Stimulated activated CD4-positive, alpha-beta T cell treated with anti-CD3 and anti-CD28 coated beads, Interleukin-12 subunit alpha, Interleukin-12 subunit beta, amount 100 ng/mL, for 4 hours (primary cell): ENCODE measurements at places on chromosomes 13 and 19.

GRCh38 chr13:67224148-67224846 lies 5.8 kb downstream of the PCDH9 start:
- peak; percentile 45 for DNase-seq

GRCh38 chr19:41323430-41324125 lies 13.6 kb downstream of the CCDC97 start:
- DNase-seq: no peak

DNA sequence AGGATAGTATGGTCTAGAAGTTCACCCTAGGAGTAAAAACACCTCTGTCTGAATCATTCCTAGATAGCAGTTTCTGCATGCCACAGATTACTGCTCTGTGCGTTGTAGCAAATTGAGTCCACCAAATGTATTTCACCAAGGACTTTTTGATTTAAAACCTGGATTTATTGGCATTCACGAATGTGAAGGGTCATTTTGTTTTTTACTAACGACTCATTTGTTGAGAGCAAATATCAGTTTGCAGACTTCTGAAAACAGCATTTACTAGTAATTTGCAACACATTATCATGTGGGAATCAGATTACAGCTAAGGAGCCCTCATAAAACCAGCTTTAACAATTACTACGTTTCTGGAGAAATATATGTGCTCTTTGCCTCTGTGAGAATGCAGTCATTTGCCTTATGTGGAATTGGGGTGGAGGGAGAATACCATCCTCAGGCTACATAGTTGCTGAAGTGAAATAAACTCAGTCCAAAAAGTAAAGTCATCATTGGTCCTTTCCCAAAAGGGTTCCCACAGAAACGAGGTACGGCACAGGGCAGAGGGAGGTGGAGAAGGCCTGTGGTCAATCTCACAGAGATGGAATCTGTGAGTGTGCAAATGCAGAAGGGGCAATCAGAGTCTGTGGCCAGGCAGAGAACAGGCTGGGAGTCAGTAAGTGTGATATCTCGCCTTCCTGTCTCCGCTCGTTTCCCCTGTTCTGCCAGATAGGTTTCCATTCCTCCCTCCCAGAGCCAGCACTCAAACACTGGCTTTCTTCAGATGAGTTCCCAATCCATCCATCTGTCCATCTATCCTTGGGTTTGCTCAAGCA lies 63.1 kb downstream of the DLEU7 start:
- DNase-seq: no peak

- DNase-seq: peak; percentile 17
These were observed 30.1 kb downstream of the WDFY2 start for GRCh38 chr13:51614350-51614786.

DNA sequence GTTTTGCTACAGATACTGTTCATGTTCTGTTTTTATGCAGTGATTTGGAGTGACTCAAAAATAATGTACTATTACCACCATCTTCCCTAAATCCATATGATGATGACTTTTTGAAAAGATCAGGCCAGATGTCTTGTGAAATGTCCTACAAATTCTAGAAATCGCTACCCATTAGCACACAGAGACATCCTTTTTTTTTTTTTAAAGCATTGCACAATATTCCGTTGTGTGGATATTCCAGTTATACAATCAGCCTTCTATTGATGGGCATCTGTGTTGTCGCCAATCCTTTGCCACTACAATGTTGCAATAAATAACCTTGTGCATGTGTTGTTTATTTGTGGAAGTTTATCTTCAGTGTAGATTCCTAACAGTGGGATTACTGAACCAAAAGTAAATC lies 24.5 kb downstream of the ZDHHC20 start:
- DNase-seq: no peak

GRCh38 chr13:110811771-110812120 lies 98.2 kb downstream of the ING1 start:
- DNase-seq: no peak

DNA sequence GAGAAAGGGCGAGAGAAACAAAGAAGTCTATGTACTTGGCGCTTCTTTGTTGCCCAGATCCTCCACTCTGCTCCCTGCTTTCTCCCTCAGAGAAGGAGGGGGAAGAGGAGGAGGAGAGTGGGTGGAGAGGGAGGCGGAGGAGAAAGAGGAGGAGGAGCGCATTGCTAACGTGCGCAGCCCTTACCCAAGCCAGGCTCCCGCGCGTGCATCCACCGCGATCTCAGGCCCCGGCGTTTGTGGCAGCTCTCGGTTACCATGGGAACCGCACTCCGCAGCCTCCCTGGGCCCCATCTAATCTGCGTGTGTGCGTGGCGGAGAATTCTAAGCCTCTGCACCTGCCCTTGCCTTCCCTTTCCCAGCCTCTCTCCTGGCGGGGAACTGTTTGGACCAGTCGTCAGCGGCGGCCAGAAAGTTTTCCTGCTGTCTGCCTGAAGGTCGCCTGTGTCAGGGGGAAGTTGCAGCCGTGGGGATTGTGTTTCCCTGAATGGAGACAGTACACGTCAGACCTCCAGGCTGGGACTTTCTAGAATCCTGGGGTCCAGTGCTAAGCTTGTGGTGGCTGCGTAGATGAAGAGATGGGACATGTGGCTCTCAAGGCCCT lies at the start of gene ERICH6B:
ERICH6B (minus strand) TSS at position 239 of the 601 bp plus-strand sequence. CDS start 18,734 bp downstream, outside the sequence.
- DNase-seq: no peak

DNA sequence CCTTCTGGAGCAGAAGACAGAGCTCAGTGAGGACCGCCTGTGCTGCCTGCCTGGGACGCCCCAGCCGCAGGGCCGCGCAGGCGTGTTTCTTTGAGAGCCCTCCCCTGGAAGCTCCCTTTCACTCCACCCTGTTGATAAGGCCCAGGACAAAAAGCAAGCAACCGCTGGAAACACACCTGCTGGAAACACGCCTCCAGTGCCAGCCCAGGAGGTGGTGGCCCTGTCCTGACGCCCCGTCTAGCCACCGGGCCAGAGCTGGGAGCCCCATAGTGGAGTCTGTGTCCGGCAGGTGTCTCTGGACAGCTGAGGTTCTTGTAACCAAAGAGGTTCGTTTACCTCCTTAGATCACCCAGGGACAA lies 173.8 kb downstream of the KATNAL1 start:
- no peak for DNase-seq

DNA sequence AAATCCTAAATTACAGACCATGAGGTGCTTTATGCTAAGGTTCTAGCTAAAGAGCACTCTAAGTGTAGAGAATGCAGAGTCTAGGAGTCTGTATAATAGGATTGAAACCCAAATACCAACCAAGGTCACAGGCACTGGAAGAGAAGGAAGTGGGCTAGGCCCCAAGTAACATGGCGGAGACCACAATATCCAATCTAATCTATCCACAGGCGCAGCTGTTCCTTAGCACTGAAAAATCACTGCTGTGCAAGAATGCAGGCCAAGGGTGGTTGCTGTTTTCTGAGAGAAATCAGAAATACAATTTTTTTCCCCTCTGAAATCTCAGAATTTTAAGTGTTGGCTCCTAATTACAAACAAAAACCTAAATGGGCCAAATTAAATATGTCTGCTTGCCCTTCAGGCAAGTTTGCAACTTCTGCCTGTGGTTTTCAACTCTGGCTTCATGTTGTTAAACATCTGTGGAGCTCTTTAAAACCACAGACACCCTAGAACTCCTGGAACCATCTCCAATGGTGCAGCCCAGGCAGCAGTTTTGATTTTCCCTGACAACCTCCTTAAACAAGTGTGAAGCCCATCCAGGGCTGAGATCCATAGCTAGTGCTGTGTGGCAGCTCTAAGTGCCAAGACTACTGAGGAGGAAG lies 6.1 kb downstream of the RANBP3 start:
- DNase-seq: no peak

DNA sequence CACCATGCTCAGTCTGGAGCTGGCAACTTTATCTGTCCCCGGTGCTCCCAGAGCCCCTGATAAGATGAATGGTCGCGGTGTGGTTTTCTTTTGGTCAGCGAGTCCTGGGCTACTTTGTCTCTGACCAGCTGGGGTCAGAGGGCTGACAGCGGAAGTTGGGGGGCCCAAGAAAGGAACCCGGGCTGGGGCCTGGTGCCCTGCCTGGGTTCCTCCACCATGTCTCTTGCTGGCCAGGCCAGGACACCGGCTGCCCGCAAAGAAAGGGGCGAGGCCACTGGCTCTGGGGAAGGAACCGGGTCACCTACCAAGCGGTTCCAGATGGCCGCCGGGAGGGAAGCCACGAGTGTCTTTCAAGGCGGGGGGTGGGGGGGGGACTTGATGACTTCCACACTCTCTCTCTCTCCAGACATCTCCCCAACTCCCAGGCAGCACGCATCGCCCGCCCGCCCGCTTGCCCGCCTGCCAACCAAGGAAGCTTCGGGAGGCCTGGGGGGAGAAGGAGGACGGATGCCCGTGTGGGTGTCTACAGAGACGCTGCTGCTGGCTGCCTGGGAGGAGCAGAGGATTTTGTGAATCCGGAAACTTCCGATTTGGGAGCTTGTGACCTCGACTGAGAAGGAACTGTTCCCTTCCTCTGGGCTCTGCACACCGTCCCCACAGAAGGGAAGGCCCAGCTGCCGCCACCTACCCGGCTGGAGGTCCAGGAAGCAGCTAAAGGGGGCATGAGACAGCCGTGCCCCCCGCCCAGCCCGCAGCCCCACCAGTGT lies 1.1 kb downstream of the PIP5K1C start:
- DNase-seq: no peak

GRCh38 chr19:4516939-4517300 lies 1.4 kb downstream of the PLIN4 start:
- no peak for DNase-seq

DNA sequence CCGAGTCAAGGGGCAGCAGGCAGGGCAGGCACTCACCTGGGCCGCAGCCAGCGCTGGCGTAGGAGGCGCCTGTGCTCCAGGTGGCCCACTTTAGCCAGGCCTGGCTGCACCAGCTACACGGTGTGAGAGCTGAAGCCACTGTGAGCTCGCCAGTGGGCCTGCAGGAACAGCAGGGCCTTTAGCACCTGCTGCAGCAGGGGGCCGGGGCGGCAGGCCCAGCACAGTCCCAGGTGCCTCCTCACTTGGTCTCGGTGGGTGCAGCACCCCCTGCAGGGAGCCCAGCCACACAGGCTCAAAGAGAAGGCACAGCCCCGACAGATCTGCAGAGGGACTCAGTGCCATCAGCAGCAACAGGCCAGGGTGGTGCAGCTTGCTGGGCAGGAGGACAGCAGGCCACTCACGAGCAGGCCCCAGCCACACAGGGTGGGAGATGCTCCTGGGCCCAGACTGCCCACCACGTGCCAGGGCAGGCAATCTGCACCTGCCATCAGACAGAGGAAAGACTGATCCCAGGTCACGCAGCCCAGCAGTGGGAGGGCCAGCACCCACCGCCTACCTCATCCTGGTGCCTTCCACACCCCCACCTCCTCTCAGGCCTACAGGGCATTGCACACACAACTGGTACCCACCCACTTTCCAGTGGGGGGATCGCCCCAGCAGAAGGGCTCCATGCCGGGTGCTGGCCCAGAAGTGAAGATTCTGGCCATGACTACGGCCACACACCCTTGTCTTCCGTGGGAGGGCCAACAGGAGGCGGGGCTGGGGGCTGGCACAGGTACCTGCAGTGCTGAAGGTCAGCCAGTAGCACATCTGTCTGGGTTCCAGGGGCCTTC lies 15.8 kb downstream of the ARHGAP33 start:
- DNase-seq: no peak

- DNase-seq: no peak
These were observed 679.3 kb upstream of the PCDH20 start for GRCh38 chr13:62094932-62095331.

- DNase-seq: no peak
These were observed 6.1 kb downstream of the SBNO2 start for GRCh38 chr19:1167687-1168571.

DNA sequence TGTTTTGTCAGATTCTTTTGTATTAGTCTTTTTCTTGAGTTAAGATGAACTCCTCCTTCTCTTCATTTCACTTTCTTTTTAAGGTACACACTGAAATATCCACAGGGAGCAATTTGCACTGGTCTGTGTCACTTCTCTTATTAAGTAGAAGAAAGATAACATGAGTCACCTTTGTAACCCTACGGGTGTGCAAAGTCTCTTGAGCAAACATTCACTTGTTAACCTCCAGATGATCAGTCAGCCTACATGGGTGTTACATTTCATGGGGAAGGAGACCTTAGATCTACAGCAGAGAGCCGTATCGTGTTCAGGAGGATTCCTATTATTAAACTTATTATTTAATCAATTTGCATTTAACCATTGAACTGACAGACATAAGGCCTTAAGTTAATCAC lies 5.1 kb downstream of the ZNF507 start:
- DNase-seq: no peak

- no peak for DNase-seq
These were observed 14.7 kb downstream of the FARP1 start for GRCh38 chr13:98157609-98158008.

DNA sequence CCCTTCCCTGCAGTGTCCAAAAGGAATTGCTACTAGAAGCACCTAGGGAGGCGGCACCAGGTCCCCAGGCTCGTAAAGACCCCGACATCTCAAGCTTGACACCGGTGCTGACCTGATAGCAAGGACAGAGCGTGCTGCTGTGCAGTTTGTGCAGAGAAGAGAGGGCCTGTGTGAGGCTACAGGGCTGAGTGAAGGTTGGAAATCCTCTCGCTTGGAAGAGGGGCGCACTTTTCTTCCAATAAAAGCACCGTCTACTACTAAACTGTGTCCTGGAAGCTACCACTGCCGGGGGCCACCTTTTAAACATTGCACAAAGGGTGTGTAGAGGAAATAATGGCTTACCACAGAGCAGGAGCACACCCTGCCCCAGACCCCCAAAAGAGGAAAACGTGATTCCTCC lies 11.0 kb downstream of the TMEM272 start:
- DNase-seq: no peak

- no peak for DNase-seq
These were observed 97.2 kb downstream of the COL4A2 start for GRCh38 chr13:110404321-110404720.

DNA sequence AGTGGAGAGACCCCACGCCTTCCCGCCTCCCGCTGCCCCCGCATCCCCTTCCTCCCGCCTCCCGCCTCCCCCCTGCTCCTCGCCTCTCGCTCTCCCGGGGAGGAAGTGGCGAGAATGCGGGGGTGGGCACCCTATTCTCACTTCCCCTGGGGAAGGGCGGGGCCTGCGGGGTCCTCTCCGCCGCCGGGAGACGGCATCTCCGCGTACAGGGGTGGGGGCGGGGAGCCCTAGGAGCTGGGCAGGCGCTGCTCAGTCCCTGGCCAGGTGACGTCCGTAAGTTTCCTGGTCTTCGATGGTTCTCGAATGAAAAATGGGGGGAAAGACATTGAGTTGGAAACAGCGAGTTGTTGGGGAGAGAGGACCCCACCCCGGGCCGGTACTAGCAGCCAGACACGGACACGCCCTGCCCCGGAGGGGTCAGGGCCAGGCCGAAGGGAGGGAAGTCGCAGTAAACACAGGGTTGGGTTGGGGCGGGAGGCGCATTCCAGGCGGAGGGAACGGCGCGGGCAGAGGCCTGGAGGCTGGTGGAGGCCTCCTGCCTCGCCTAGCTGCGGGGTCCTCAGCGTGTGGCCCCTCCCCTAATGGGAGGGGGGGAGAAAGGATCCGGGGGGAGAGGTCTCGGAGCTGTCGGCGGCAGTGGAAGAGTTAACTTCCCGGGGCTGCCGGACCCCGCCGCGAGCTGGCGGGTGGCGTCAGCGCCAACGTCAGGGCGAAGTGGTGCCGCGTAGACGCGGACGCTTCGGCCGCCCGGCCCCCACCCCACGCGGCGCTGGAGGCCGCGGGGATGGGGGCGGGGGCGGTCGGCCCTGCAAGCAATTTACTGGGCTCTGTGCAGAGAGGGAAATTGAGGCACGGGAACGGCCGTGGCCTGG lies 10.4 kb upstream of the JUND start:
- DNase-seq: peak; percentile 74
